ENCODE measurements at places on chromosomes 1 and 21.
A peak's percentile ranks its signal among the peaks of the same experiment; 100 is the strongest.

DNA sequence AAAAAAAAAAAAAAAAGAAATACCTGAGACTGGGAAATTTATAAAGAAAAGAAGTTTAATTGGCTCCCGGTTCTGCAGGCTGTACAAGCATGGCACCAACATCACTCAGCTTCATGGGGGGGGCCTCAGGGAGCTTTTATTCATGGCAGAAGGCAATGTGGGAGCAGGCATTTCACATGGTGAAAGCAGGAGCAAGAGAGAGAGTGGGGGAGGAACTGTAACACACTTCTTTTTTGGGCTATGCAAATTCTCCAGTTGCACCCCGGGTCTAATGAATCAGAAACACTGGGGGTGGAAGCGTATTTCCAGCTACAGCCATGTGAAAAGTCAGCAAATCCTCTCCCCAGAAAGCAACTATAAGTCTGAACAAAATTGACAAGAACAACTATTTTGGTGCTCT, 11.8 kb upstream of the SOD1 start:
- no peak for DNase-seq

DNA sequence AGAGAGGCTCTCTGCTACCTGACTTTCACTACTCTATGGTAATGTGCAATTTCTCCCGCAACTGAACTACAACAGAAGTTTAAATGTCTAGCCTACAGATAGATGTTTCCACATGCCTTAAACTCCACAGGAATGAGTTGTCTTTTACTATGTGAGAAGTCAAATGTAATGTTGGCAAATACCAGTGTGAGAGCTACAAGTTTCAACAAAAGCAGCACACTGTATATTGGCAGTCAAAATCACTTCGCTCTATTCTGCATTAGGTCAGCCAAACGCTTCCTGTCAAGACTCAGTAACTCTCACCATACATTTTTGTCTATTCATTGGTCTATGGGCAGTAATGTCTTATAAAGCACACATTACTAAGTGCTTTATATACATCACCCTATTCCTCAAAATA, 41.9 kb downstream of the LUZP1 start:
- no peak for DNase-seq

DNA sequence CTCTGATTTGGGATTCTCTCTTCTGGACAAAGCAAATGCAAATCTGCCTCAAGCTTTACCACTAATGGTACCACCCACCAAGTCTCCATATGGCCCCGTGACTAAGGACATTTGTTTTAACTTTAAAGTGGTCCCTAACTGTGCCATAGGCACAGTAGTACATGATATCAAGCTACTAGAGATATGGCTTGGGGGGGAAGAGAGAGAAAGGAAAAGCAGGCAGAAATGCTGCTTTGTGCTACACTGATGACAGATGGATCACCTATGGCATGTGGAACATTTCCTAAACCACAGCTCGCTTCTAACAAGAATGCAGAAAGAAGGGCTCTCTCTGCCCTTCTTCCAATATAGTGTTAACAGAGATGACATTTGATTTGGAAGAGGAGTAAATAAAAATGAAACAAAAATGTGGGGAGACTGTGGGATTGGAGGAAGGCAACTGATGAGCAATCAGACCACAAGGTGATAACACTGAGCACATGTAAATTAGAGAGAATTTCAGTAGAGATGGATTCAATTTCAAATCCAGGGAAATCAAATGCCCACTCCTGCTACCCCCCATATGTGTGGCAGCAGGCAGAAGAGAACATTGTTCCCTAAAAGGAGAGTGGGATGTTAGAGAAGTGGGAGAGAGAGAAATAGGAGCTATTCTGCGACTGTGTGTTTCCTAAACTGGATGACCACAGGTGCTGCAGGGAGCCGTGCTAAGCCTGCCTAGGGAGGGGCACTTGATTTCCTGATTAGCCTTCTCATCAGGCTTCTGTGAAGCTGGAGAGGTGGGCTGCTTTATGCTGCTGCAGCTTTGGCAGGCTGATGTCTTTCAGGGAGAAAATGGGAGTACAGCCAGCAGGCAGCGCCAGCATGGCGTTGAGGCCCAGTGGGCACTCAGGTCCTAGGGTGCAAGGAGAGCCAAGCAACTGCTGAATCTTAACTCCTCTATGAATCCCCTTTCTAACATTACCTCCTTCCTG, 75.3 kb downstream of the ZNF648 start:
- DNase-seq: no peak

DNA sequence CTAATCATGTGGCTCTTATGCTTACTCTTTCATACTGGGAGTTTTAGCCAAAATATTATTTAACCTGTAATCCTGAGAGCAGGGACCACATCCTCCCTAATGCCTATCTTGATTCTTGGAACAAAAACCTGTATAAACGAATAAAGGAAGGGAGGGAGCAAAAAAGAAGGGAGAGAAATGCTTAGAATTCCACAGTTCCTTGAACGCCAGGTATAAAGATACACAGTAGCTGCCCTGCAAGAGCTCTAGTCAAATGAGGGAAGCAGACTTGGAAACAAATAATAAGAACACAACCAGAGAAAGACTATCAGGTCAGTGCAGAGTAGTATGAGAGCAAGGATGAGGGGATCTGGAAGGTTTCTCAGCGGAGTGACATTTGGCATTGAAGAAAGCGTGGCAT, 116.3 kb downstream of the SLC30A10 start:
- DNase-seq: no peak

DNA sequence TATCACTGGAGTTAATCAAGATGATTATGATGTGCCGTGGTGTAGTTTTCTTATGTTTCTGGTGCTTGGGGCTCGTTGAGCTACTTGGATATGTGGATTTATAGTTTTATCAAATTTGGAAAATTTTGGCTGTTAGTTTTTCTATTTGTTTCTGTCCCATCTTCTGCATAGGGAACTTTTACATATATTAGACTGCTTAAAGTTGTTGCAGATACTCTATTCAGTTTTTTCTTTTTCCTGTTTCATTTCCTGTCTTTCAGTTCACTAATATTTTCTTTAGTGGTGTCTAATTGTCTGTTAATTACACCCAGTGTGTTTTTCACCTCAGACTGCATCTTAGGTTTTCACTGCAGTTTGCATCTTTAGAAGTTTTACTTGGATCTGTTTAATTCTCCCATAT, 247.7 kb downstream of the CAMTA1 start:
- DNase-seq: no peak

DNA sequence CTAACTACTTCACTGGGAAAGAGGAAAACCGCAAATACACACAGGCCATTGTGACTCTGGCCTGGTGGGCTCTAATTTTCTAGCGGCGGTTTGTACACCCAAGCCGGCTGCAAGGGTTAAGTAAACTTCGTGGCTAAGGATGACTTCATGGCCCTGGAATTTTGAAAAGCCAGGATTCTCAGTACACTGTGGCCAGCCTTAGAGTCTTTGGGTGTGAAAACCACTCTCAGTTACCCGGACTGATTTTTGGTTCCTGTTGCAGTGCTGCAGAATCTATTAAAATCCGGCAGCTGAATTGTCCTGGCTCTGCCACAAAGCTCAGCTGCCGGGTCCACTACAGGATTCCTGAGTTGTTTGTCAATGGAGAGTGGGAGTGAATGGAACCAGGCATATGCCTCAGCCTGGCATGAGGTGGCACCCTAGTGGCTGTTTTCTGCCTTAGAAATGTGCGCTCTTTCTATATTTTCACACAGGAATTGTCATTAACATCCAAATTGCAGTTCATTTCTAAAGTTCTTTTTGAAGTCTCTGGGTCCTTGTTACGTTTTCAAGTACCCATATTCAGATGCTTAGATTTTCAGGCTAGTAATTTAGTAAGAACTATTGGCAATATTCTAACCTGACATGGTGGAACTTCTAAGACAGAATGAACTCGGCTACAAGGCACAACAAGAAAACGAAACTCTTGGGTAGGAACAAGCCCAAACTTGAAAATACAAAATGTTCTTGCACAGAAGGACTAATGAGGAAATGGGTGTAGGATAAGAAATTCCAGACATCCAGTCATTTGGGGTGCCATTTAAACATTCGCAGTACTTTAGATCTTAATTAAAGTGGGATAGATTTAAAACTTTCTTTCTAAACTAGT, 255.9 kb downstream of the NFIA start:
- DNase-seq: peak; percentile 81

GRCh38 chr1:106785176-106785575, 271.3 kb upstream of the PRMT6 start:
- DNase-seq: peak; percentile 49

DNA sequence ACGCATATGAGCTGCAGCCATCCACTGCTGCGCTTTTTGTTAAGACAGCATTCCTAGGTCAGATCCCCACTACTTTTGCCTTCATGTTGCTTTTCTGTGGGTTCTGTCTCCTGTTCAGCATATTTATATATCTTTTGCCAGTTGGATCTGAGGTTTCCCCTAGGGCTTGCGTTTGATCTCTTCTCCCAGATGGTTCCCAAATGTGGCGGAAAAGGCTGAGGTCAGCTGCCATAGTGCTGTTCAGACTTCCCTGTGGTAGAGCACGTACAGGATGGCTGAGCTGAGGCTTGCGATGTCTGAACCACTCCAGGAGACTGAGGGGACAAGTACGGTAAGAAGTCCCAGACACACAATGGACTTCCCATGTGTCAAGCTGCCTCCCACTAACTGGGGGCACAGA, 39.8 kb downstream of the COL6A1 start:
- DNase-seq: peak; percentile 40

DNA sequence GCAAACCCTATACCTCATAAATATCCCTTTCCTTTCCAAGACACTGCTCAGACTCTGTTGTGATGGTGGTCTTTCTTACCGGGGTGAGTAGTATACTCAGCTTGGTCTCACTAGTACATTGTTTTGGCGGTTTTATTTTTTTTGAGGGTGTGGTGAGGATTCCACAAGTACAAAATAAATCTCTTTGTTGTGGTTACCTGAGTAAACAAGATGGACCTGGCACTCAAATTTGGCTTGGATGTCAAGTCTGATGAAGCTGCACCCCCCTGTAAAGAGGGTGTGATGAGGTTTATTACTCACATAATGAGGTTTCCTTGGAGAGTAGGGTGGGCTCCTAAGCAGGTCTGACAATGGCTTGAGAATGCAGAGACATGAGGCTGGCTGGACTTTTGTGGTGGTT, 68.2 kb upstream of the KCNJ6 start:
- DNase-seq: no peak

- no peak for DNase-seq
Measured at GRCh38 chr1:212518188-212519054, 85.7 kb downstream of the NENF start.

- DNase-seq: no peak
Measured at GRCh38 chr1:118920124-118920717, 67.9 kb downstream of the TBX15 start.

GRCh38 chr1:178188306-178188705, 94.4 kb downstream of the RASAL2 start:
- DNase-seq: no peak

DNA sequence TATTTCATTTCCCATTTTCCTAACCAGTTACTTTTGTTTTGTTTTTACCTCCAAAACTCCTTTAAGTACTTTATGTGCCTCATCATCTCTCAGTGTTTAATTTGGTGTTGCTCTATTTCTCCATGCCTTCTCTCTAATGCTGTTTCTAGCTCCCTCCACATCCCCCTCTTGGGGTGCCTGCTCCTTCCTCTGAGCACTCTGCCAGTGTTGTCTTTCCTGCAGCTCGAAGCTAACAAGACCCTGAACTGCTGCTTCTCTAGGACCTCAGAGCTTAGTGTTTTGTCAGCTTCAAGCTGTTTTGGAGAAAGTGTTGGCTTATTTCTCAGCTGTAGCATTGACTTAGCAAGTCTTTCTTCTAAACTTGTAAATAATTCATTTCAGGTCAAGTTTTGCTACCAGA, 290.6 kb downstream of the DPYD start:
- no peak for DNase-seq

GRCh38 chr1:31923901-31924535, 14.2 kb downstream of the PTP4A2 start:
- no peak for DNase-seq

DNA sequence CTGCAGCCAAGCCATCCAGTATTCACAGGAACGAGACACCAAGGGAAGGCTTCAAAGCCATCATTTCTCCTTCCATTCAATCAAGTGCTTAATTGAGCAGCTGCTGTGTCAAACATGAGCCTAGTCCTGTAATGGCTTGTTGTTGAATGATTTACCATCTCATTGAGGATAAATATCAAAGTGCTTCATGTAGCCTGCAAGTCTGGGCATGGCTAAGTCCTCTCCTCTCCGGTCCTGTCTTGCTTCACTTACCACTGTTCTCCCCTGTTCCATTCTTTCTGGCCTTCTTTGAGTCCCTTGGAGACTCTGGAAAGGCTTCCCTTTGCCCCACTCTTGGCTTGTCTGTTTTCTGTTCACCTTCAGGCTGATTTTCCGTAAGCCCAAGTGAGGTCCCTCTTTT, 279.8 kb downstream of the PBX1 start:
- no peak for DNase-seq

GRCh38 chr1:241932845-241933244, 24.7 kb upstream of the BECN2 start:
- DNase-seq: no peak

- no peak for DNase-seq
Measured at GRCh38 chr1:92877792-92878191, 46.0 kb downstream of the RPL5 start.

DNA sequence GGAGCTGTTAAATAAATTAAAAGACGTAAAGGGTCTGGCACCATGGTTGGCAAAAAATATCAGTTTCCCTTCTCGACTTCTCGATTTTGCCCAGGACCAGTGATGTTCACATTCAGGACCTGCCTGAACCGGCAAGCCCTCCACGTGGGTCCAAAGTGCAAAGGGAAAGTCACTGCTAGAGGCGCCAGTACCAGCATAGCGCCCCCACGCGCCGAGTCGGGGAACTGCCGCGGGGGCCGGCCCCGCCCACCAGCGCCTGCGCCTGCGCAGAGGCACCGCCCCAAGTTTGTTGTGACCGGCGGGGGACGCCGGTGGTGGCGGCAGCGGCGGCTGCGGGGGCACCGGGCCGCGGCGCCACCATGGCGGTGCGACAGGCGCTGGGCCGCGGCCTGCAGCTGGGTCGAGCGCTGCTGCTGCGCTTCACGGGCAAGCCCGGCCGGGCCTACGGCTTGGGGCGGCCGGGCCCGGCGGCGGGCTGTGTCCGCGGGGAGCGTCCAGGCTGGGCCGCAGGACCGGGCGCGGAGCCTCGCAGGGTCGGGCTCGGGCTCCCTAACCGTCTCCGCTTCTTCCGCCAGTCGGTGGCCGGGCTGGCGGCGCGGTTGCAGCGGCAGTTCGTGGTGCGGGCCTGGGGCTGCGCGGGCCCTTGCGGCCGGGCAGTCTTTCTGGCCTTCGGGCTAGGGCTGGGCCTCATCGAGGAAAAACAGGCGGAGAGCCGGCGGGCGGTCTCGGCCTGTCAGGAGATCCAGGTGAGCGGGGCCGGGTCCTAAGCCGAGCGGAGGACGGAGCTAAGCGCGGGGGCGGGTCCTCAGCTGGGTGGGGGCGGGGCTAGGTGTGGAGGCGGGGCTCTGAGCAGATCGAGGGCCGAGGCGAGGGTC, at the start of gene PINK1:
PINK1 (plus strand) TSS at position 269 of the 875 bp plus-strand sequence; CDS start at position 360, 91 bp downstream.
- DNase-seq: peak; percentile 91

- DNase-seq: no peak
Measured at GRCh38 chr1:23384312-23385058, 14.8 kb upstream of the ZNF436 start.

GRCh38 chr1:112877750-112878149, 78.2 kb downstream of the SLC16A1 start:
- DNase-seq: no peak
